ENCODE measurements at places on chromosomes 6 and 20. TPM values are rescaled to one million over a fixed set of nuclear protein-coding genes. Genes with fewer than 3 reads are reported as not detected.

The ATG5 gene
- 36.7 TPM for total RNA-seq

The SLC22A2 gene
- not detected for total RNA-seq

DNA sequence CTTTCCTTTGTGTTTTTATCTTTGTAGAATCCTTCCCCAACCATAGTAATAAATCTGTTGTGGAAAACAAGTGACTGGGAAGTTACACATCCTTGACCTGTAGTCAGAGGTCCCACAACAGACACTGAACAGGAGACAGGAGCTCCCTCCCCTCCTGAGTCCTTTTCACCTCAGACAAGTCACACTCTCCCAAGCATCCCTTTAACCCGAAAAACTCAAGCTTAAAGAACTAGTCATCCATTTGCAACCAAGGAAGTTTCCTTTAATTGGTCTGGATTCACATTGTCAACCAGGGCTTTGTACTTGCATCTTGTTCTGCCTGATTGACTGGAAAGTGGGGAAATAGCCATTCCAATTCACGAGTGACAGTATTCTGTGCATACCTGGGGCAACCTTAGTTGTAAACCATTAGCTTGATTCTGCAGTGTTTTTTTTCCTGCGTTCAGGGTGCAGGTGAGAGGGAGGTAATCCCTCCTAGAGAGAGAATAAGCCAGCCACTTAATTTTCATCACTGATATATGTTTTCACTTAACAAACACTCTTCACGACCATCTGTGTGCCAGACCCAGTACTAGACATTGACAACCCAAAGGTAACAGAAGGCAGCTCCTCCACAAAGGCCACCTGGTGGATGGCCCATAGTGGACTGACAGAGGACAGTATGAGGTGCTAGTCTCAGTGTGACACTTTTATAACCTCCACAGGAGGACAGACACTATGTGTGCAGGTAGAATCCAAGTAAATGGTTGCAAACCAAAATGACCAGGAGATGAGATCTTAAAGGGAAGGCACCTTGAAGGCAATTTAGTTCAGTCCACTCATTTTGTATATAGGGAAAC, 112.4 kb downstream of the SLX4IP start:
- H3K27me3 ChIP-seq: no peaks in the 10 kb centered on the region
- peaks cover 37% of the 10 kb centered on the region for H3K4me1 ChIP-seq
- H3K27ac ChIP-seq: no peak overlapping the region

DNA sequence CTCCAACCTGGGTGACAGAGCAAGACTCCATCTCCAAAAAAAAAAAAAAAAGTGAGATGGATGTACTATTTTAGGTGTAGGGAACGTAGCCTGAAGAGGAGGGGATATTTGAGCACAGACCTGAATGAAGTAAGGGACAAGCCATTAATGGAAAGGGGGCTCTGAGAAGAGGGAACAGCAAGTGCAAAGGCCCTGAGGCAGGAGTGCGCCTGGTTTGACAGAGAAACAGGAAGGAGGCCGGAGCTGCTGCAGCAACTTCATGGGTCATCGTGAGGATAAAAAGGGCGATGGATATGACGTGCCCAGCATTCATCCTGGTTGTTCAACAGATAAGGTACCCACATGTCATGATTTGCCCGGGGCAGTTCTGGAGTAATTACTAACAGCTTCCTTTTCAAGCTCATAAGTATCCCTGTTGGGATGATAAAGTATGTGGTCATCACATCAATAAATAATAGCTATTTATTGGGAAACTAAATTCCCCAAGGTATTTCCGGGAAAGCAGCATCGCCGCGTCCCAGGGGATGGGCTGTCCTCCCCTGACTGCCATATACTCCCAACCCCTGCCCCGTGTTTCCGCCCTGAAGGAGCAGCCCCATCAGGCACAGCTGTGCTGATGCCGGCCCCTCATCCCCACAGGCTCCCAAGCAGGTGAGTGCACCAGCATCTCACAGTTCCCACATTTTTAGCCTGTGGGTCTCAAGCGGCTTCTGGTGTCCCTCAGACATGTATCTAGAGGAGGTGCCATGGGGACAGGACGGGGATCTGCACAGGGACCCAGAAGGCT, 43.4 kb downstream of the DLGAP4 start:
- no peak overlapping the region for H3K27ac ChIP-seq
- no peaks in the 10 kb centered on the region for H3K36me3 ChIP-seq
- H3K4me3 ChIP-seq: no peak overlapping the region
- H3K27me3 ChIP-seq: no peaks in the 10 kb centered on the region
- H3K4me1 ChIP-seq: no peaks in the 10 kb centered on the region

- no peaks in the 10 kb centered on the region for H3K36me3 ChIP-seq
- DNase-seq: no peak
- no peaks in the 10 kb centered on the region for H3K4me1 ChIP-seq
- H3K27me3 ChIP-seq: peaks cover 5% of the 10 kb centered on the region
- H3K4me3 ChIP-seq: no peak overlapping the region
- H3K27ac ChIP-seq: no peak overlapping the region
Measured at GRCh38 chr6:128738112-128738511, 144.8 kb upstream of the LAMA2 start.

- no peak overlapping the region for H3K27ac ChIP-seq
- no peak overlapping the region for H3K4me3 ChIP-seq
- no peaks in the 10 kb centered on the region for H3K27me3 ChIP-seq
Measured at GRCh38 chr6:34867484-34867883, 20.4 kb downstream of the TAF11 start.

- no peaks in the 10 kb centered on the region for H3K36me3 ChIP-seq
- no peak for DNase-seq
- H3K27ac ChIP-seq: no peak overlapping the region
- no peak overlapping the region for H3K4me3 ChIP-seq
- no peaks in the 10 kb centered on the region for H3K27me3 ChIP-seq
Measured at GRCh38 chr20:10637031-10637559, 36.7 kb downstream of the JAG1 start.

The TIAM2 gene
- 90.4 TPM for total RNA-seq
